ENCODE measurements at places on chromosomes 13 and 19.

DNA sequence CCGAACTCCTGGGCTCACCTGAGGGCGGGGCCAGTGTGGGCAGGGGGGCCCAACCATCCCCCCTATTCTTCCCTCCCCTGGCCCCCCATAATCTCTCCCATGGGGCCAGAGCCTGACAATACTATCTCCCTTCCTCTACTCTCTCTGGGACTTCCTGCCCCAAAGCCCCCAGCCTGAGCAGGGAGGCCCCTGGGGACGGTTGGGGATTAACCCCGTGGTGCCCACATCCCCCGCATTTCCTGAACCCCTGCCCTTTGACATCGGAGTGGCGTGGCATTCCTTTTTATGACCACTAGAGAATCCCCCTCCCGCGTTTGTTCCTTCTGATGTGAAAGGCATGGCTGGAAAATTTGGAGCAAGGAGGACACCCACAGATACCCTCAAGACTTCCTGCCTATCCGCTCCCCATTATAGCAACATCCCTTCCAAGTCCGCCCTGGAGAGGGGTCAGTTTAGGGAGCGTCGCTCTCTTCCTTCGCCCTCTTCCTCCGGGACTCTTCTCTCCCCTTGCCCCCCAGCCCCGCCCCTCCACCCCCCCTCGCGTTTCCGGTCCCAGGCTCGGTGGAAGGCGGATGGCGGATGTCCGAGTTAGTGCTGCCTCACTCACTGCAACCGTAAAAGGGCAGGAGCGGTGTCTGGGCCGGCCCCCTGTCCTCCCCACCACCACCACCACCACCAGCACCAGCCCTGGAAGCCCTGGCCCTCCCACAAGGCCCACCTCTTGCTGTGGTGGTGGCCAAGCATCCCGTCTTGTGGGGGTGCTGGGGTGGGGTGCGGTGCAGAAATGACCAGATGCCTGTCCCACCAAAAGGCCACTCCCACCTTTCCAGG, 1.8 kb downstream of the VASP start:
- DNase-seq = no peak

DNA sequence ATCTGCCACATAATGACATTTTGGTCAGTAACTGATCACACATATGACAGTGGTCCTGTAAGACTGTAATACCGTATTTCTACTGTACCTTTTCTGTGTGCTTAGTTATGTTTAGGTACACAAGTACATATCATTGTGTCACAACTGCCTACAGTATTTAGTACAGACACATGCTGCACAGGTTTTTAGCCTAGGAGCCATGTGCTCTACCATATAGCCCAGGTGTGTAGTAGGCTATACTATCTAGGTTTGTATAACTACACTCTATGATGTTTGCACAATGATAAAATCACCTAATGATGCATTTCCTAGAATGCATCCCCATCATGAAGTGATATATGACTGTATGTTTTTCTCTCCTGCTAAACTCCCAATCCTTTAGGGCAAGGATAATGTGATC, 61.2 kb upstream of the MIR17HG start:
- no peak for DNase-seq

DNA sequence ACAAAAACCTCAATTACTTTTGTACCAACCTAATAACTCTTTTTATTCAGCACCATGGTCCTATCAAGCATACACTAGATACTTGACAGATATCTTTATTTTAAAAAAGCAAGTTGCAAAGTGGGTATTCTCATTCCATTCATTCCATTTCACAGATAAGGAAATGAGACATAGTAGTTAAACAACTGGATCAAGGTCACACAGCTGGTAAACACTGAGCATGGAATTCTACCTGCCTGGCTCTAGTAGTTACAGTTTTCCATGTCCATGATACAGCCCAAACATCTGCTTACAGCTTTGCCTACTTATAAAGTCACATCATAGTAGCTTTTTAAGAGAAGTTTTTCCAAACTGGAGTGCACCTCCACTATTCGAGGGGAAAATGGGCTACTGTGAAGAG, 57.1 kb upstream of the SERTM1 start:
- no peak for DNase-seq

DNA sequence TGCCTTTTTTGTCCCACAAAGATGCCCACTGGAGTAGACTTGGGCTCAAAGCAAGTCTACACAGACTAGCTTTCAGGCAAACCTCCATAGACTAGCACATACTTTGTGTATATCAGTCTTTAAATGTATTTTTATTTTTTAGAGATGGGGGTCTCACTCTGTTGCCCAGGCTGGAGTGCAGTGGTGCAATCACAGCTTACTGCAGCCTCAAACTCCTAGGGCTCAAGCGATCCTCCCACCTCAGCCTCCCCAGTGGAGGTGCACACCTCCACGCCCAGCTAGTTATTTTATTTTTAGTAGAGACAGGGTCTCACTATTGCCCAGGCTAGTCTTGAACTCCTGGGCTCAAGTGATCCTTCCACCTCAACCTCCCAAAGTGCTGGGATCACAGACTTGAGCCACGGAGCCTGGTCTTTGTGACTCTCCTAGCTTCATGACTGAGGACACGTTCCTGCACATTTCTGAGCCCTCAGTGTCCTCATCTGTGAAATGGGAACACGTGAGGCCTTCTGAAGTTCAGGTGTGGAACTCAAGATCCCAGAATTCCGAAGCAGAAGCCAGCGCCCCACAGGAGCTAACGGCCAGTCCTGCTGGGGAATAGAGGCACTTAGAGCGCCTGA, 5.1 kb upstream of the TPM4 start:
- DNase-seq = no peak

GRCh38 chr13:70668293-70668692, 560.0 kb upstream of the KLHL1 start:
- DNase-seq = no peak

- no peak for DNase-seq
Observed at GRCh38 chr19:18414504-18415177, 4.6 kb upstream of the SSBP4 start.

GRCh38 chr13:21576426-21576825, 27.5 kb downstream of the MICU2 start:
- no peak for DNase-seq

DNA sequence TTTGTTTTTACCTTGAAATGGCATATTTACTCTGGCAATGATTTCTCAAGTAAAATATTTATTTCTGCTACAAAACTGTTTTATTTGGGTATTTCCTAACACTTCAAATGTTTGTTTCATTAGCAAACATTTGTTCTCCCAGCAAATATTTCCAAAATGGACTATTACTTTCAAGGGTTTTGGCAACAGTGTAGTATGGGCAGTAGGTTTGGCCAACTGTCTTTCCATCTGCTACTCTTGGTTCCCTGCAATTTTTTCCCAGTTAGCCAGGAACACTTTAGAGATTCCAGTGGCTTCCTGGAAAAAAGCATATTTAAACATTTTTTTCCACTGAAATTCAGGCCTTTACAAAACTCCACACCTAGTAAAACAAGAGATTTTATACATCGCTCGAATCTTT, 466.6 kb downstream of the SLITRK6 start:
- DNase-seq = no peak

GRCh38 chr19:2678044-2678671, 24.3 kb downstream of the GNG7 start:
- no peak for DNase-seq

- DNase-seq = no peak
Observed at GRCh38 chr19:10747271-10747670, 29.4 kb downstream of the DNM2 start.

GRCh38 chr13:109783447-109783814, 3.0 kb downstream of the IRS2 start:
- DNase-seq = no peak

- DNase-seq = no peak
Observed at GRCh38 chr19:8585894-8586750, 8.9 kb upstream of the MYO1F start.

DNA sequence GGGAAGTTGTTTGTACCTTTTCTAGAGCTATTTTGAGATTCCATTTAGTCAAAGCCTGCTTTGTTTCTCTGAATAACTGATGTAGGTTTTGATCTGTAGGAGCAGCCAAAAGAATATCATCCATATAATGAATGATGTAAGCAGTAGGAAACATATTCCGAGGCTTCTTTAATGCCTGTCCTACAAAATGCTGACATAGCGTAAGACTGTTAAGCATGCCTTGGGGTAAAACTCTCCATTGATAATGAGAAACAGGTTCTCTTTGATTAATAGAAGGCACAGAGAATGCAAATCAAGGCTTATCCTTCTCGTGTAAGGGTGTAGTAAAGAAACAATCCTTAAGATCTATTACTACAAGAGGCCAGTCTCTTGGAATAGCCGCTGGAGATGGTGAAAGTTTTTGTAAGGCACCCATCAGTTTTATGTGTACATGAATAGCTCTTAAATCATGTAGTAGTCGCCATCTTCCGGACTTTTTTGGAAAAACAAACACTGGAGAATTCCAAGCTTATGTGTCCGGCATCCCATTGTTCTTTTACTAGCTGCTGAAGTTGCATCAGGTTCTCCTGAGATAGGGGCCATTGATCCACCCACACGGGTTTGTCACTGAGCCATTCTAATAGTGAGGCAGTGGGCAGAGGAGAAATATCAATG, 13.5 kb downstream of the FPR3 start:
- DNase-seq = no peak

- no peak for DNase-seq
Observed at GRCh38 chr13:23469951-23470421, 36.5 kb upstream of the SACS start.

GRCh38 chr13:100394005-100394695, 194.4 kb downstream of the GGACT start:
- DNase-seq = no peak

DNA sequence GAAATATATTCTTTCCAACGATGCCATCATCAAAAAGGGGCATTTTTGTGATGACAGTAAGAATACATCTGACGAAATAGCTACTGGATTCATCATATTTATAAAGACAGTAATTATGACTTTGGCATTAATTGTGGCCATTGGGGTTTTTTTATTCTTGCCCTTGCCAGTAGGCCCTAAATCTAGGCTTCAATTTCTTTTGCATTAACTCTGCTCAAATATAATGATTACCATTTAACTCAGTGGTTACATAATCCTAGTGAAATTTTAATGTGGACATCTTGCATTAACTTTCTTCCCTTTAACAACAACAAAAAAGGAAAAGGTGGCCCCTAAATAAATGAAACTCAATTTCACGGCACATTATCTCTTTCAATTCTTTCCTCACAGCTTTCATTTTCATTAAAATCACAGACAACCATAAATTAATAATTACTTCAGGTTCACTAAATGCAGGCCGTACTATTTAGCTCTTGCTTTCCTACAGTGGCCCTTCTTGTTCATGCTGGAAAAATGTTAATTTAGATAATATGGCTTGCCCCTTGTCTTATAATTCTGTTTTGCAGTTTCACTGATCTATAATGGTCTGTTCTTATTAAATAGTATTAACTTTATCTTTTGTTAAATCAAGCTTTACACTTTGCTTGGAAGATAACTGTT, 615.6 kb downstream of the DACH1 start:
- no peak for DNase-seq

DNA sequence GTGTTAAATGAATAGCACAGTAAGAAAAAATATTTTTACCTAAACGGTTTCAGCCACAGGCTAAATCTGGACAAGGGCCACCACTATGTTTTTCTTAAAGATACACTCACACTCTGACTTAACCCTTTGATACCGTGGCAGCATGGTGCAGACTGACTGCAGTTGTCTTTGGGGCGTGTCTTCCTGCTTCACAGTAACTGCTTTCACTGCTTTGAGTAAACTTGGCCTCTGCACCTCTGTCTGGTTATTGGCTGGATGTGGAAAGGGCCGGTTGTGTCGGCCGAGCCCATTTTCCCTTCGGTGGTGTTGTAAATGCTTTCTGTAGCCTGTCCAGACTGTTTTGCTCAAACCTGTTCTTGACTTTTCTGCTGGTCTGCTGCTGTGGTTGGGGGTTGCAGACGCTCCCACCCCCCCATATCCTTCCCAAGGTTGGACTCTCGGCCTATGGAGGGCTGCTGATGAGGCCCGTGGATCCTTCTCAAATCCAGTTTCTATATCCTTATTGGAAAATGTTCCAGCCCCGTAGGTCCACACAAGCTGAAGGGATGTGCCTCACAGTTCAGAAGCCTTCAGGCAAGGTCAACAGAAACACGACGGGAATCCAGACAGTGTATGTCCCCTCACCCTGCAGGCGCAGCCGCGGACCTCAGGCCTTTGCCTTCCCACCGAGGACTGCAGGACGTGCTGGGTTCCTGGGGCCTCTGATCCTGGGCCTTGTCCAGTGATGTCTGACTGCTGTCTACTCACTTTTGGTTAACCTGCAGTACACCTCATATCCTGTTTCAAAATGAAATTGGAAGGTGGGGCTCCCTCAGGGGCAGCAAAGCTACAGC, 90.2 kb upstream of the RNF113B start:
- no peak for DNase-seq

DNA sequence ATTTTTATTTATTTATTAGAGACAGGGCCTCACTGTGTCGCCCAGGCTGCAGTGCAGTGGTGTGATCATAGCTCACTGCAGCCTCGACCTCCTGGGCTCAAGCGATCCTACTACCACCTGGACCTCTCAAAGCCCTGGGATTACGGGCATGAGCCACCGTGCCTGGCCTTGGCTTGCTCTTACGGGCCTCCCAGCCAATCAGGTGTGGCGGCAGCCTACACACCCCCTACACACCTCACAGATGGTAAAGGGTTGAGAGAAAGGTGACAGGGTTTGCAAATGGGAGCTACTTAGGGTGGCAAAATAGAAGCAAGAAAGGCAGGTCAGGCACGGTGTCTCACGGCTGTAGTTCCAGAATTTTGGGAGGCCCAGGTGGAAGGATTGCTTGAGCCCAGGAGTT, 1.0 kb upstream of the ZBTB32 start:
- no peak for DNase-seq

DNA sequence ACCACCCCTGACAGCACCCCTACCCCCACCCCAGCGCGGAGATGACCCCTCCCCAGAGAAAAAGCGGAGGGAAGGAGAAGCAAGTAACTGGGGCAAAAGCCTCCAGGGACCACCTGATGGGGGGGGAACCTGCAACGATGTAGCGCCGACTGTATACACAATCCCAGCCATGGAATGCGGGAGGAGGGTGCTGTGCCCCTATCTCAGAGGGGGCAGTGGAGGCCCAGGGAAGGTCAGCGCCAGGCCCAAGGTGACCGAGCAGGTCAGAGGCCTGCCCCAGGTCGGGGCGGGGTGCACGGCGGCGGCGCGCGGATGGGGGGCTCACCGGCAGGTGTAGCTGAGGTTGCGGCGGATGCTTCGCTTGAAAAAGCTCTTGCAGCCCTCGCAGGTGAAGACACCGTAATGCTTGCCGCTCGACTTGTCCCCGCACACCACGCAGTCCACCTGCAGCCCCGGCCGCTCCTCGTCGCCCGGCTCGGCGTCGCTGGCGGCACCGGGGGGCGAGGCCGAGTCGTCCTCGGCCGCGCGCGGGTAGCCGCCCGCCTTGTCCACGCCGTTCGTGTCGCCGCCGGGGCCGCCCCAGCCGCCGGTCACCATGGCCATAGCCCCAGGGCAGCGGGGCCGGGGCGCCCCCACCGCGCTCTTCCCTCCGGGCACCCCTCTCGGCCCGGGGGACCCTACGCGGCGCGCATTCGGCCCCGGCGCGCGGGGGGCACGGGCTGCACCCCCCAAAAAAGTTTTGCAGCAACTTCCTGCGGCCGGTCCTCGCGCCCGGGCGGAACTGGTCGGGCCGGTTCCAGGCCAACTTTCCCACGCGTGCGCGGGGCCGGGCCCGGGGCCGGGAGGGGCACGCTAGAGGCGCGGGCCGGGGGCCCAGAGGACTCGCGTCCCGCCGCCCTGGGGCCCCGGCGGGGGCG, 843 bp downstream of the NR2F6 start:
- no peak for DNase-seq

GRCh38 chr13:109666656-109667055, 119.7 kb downstream of the IRS2 start:
- DNase-seq = no peak

- DNase-seq = no peak
Observed at GRCh38 chr19:29247471-29247870, 34.5 kb upstream of the UQCRFS1 start.
